ENCODE measurements at places on chromosomes 4 and X.

- peak; percentile 18 for DNase-seq
Observed at GRCh38 chr4:113945906-113946305, 33.5 kb downstream of the ARSJ start.

- no peak for DNase-seq
Observed at GRCh38 chr4:10020871-10021652, at the start of gene SLC2A9. SLC2A9 (minus strand) TSS chr4:10021497; CDS start chr4:10021429, 68 bp downstream.

- no peak for DNase-seq
Observed at GRCh38 chrX:85309717-85310116, 65.9 kb downstream of the ZNF711 start.

DNA sequence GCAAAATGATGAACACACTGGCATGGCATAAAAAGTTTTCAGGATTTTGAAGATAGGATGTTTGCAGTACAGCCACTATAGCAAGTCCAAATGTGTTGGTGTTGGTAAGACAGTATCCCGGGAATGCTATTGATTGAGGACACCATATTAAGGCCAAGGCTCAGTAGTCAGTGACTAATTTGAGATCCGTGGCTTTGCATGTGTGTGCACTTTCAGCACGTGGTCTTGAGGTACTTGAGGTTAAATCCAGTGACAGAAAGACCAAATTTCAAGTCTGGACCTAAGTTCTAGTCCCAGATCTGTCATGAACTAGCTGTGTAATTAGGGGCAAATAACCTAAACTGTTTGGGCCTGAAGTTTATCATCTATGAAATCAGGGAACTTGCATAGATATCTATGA, 76.5 kb upstream of the ETNPPL start:
- DNase-seq: no peak

- peak; percentile 37 for DNase-seq
Observed at GRCh38 chrX:24956828-24957227, 58.9 kb downstream of the ARX start.

- DNase-seq: peak; percentile 35
Observed at GRCh38 chr4:3791910-3792542, 25.8 kb downstream of the ADRA2C start.

GRCh38 chr4:1026115-1026514, 14.7 kb downstream of the FGFRL1 start:
- DNase-seq: peak; percentile 45

DNA sequence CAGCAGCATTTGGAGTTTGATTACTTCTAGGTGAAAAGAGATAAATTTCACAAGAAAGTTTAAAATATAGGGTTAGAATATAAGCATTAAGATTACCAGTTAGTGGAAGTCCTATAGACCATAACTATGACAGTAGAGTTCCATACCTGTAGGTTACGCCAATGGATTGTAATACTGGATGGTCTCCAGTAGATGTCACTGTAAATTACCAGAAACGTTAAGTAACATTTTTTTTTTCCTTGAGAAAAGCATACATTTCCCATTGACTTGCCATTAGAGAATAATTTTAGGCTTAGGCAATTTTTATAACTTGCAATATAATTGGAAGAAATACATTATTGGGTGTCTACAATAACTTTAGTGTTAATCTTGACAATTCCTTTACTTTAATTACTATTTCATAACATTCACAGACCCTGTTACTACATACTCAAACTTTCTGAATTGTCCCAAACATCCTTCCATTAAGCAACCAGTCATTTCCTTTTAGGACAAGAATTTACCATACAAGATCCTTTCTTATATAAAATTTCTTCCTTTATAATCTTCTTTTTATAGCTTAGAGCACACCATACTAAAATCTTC, 304.1 kb upstream of the TECRL start:
- DNase-seq: peak; percentile 2

GRCh38 chr4:39855909-39856512, 121.7 kb downstream of the PDS5A start:
- DNase-seq: peak; percentile 75

DNA sequence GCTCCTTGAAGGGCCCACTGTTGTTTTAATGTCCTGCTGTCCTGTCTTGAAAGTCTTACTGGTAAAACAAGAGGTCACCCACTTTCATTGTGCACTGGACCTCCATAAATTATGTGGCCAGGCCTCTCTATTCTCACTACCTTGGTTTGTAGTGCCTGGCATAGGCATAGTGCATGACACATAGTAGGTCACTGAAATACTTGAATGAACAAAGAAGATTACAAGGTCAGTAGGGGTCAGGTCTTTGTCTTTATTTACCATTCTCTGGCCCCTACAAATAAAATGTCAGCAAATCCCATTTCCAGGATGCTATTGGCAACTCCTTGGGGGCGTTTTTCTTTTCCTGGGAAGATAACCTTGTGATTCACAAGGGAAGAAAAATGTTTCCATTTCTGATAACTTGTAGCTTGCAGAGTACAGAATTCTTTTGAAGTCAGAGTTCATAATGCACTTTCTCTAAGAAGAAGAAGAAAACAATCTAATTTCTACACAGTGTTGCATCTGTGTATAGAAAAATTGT, 1.4 kb downstream of the PGM2 start:
- DNase-seq: no peak

- DNase-seq: no peak
Observed at GRCh38 chr4:8774071-8774470, 97.6 kb downstream of the HMX1 start.

- DNase-seq: no peak
Observed at GRCh38 chr4:145281951-145282350, 101.6 kb upstream of the OTUD4 start.

DNA sequence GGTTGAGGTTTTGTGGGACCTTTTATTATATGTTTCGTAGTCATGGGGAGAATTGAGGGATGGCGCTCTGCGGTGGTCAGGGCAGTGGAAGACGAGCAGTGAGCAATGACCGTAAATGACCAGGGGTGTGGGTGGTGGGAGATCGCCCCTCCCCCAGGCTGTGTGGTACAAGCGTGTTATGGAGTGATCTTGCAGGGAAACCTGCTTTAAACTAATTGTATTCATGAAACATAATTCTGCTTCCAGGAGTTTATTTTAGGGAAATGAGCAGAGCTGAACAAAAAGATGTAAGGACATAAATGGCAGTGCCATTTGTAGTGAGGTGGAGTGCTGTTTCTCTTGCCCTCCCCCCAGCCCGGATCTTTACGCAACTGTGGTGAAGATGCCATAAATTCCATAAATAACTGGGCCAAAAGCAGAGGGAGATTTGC, 20.2 kb downstream of the GYG2 start:
- peak; percentile 77 for DNase-seq

DNA sequence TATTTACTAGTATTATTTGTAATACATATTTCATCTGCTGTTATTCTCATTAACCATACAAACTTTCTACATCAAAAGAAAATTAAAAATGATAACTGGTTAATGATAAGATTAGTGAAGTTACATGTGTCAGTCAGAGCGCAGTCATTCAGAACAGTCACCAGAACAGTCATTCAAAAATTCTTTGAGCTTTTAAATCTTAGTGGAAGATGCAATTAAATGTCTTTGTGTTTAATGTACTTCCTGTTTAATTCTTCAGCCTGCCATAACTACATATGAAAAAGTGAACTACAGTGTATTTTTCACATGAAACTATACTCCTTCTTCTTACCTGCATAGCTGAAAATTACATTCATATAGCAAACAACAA, 179.7 kb upstream of the NDST4 start:
- DNase-seq: no peak

DNA sequence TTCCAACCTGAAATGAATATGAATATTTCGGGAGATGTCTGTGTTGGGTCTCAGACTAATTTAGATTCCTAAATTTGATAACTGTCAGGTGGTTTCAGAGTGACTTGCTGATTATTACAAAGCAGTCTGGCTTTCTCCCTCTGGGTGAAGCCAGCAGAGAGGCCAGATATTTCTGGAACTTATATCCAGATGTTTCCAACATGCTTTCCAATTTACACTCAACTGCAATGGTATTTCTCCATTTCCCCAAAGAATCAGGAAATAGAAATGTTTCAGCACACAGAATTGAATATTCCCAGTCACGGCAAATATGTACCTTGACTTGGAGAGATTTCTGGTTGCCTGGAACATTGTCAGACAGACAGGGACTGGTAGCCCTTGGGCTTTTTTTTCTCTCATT, 48.5 kb upstream of the EGFL6 start:
- DNase-seq: no peak

GRCh38 chr4:59612235-59612634, 1587.9 kb upstream of the ADGRL3 start:
- peak; percentile 78 for DNase-seq

GRCh38 chrX:1223242-1223600, 10.8 kb upstream of the CRLF2 start:
- no peak for DNase-seq

GRCh38 chrX:106037835-106038473, 573 bp downstream of the SERPINA7 start:
- DNase-seq: no peak

- no peak for DNase-seq
Observed at GRCh38 chr4:108829966-108830492, 67.2 kb upstream of the ETNPPL start.

DNA sequence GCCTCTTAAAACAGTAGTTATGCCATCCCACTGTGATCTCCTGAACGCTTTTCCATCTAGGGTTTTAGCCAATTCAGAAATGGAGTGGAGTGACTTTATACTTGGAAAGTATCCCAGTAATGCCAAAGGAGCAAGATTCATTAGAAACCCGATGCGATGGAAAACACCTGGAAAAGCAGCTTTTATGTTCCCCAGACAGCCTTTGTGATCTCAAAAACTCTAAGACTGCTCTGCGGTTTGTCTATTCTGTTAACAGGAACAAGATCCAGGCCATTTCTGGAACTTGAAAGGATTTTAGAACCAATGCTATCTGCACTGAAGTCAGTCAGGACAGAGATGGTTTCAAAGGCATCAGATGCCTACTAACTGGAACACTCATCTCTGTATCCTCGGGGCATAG, 145.1 kb downstream of the APBB2 start:
- DNase-seq: peak; percentile 36

- no peak for DNase-seq
Observed at GRCh38 chrX:11209798-11210414, 83.3 kb upstream of the AMELX start.

DNA sequence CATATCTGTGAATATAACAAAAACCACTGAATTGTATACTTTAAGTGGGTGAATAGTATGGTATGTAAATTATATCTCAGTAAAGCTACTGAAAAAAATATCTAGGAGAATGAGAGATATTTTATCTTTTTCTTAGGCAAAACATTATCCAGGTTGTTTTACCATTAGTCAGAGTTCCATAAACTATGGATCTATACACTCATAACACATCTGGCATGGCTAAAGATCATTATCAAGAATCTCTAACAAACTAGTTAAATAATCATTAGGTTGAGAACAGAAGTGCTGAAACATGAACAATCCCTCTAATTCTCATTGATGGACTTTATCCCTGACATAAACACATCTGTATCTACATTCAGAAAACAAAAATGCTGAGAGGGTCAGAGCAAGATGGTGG, 15.6 kb downstream of the MED14 start:
- DNase-seq: no peak

- no peak for DNase-seq
Observed at GRCh38 chr4:134762053-134762452, 560.5 kb upstream of the PABPC4L start.

- no peak for DNase-seq
Observed at GRCh38 chrX:19019996-19020395, 36.1 kb upstream of the PHKA2 start.

Data from A172 (cell line).